Hepatocyte (in vitro differentiated cells): ENCODE measurements at places on chromosomes 6 and 20.

DNA sequence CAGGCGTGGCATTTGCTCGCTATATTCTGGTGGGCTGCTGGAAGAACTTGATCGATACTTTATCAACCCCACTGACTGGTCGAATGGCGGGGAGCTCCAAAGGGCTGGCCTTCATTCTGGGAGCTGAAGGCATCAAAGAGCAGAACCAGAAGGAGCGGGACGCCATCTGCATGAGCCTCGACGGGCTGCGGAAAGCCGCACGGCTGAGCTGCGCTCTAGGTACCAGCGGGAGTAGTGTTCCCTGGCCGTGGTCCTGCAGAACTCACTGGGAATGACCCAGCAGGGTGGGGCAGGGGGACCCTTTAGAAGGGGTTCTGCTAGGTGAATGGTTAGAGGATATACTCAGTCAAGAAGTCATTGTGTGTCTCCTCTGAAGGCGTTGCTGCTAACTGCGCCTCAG lies 68.4 kb upstream of the PBOV1 start:
- DNase-seq = no peak

- no peak for DNase-seq
Observed at GRCh38 chr6:53361549-53362031, 12.8 kb upstream of the ELOVL5 start.

DNA sequence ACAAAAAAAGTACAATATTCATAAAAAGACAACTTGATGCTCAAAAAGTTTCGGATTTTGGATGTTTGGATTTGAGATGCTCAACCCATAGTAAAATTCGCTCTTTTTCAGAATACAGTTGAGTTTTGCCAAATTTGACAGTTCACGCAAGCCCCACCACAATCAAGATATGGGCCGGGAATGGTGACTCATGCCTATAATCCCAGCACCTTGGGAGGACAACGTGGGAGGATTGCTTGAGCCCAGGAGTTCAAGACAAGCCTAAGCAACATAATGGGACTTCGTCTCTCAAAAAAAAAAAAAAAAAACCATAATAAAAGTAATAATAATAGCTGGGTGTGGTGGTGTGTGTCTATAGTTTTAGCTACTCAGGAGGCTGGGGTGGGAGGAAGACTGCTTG lies 51.3 kb downstream of the PHF20 start:
- no peak for DNase-seq

- DNase-seq = no peak
Observed at GRCh38 chr20:45943613-45944012, 9.1 kb downstream of the PCIF1 start.
